MG63 (cell line): ENCODE measurements at places on chromosomes 12 and 14.

GRCh38 chr12:131120831-131121271 lies 167.1 kb downstream of the ADGRD1 start:
- no peak for DNase-seq

GRCh38 chr12:18895540-18895939 lies 157.6 kb downstream of the CAPZA3 start:
- no peak for DNase-seq

DNA sequence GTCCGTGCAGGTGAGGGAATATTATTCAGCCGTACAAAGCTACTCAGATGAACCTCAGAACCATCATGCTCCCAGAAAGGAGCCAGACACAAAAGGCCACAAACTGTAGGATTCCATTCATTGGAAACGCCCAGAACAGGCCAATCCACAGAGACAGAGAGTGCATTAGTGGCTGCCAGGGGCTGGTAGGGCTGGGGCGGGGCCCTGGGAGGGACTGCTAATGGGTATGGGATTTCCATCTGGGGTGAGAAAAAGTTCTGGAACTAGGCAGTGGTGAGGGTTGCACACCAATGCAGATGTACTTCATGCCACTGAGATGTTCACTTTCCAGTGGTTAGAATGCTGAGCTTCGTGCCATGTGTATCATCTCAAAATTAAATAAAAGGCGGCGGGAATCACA lies 101.1 kb downstream of the RFLNA start:
- no peak for DNase-seq

GRCh38 chr12:68100241-68100640 lies 59.3 kb downstream of the IFNG start:
- DNase-seq = no peak

DNA sequence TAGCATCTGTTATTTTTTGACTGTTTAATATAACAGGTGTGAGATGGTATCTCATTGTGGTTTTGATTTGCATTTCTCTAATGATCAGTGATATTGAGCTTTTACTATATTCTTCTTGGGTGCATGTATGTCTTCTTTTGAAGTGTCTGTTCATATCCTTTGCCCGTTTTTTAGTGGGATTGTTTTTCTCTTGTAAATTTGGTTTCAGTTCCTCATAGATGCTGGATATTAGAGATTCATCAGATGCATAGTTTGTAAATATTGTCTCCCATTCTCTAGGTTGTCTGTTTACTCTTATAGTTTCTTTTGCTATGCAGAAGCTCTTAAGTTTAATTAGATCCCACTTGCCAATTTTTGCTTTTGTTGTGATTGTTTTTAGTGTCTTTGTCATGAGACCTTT lies 48.9 kb upstream of the NEDD1 start:
- DNase-seq = no peak

- DNase-seq = no peak
Observed at GRCh38 chr12:40647651-40648050, 44.6 kb upstream of the CNTN1 start.

- DNase-seq = no peak
Observed at GRCh38 chr14:52596320-52596719, 43.7 kb downstream of the GPR137C start.

- DNase-seq = no peak
Observed at GRCh38 chr12:123041811-123042655, 61.6 kb downstream of the ARL6IP4 start.

DNA sequence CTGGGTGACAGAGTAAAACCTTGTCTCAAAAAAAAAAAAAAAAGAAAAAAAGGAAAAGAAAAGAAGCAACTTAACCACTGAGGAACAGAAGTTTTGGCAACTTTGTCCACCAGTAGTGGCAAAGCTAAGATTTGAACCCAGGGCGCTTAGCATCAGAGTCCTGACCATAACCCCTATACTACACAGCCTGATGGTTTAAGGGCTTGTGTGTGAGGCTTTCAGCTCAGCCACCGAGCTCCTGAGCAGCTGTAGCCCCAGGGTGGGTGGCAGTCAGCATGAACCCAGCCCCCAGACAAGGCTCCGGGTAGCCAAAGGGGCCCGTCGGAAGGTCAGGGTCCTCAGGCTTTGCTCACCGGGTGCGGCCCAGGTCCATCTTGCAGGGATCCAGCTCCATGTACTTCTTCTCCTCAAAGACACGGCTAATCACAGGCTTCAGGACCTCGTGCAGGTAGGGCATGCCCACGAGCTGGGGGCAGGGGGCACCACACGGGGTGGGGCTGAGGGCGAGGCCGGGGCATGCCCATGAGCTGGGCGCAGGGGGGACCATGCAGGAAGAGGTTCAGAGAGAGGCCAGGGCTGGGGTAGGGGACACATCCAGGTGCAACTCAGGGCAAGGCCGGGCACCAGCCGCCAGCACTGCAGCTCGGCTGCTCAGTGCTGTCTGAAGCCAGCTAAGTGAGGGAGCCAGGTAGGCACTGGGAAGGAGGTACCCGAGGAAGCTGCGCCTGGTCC lies 20.9 kb downstream of the RASAL1 start:
- DNase-seq = no peak

DNA sequence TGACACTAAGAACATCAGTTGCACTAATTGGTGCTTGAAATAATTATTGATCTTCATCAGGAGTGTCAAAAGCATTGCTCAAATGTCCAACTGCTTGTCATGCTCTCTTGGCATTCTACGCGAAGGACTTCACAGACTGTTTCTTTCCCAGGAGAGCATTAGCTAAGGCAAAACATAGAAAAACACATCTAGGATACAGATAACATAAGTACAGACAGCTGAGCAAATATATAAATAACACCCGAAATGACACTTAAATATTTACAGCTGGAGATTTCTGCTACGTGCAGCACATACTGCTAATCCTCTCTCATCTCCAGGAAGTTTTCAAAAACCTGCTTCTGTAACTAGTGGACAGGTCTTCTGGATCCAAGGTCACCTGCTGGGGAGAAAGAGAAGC lies 120.0 kb upstream of the PRMT8 start:
- DNase-seq = no peak

DNA sequence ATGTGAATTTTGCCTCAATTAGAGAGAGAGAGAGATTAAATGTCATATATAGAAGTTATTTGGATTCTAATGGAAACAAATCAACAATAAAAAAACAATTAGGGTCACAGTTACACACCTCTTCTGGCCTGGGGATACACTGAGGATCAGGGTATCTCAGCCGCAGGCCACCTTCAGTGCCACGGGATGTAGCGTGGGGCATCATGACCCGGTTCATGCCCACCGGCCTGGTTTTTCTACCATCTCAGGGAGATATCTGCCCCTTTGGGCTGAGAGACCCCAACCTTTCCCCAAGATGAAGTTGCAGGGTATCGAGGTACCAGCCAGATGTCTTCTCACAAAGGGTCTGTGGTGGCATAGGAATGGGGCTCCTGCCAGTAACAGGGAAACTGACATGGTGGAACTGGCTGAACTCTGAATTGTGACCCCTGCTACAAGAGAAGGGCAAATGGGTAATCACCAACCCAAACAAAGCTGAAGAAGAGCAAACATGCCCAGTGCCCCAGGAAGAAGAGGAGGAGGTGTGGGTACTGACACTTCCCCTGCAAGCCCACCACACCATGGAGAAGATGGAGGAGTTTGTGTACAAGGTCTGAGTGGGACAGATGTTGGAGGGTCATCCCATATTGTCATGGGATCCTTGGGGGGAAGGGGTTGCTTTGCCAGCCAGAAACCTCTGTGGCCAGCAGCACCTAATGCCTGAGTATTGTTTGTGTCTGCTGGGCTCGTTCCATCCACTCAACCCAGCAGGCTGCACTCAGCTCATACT lies 19.5 kb downstream of the SERPINA3 start:
- DNase-seq = no peak

DNA sequence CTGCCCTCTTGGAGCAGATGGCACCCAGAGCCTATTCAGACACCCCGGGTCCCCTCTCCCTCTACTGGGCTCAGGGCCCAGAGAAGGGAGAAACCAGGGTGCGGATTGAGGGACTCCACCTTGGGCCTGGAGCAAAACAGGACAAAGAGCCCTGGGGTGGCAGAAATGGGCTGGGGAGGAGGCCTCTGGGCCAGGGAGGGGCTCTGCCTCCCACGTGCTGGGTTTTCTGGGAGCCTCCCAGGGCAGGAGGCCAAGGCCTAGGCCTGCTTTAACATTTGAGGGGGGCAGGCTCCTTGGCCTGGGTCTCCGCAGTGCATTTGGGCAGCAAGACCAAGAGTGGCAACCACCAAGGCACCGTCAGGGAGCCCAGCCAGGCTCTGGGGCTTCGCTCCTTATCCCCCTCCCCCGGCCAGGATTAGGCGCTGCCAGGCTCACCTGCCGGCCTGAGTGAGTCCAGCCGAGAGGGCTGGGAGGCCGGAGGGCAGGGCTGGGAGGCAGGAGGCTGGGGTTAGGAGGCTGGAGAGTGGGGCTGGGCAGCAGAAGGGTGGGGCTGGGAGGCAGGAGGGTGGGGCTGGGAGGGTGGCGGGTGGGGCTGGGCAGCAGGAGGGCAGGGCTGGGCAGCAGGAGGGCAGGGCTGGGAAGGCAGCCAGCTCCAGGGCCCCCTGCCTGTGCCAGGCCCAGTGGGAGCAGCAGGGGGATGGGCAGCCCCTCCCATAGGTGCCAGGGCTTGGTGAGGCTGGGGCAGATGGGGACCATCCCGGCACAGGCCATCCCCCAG lies 101.8 kb upstream of the EIF5 start:
- DNase-seq = no peak

DNA sequence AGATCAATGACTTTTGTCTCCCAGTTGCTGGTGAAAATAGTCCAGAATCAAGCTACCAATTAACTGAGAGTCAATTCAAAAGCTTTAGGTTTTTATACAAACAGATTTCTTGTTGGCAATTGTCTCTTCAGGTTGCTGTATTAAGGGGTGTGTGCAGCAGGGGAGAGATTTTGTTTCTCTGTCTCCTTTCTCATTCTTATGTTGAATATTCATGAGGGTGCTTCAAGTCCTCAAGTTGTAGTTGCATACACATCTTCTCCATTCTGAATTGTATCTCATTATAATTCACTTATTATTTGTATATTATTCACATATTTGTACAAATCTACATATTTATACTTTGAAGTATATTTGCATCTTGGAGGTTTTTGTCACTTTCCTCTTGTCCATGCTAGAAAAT lies 126.7 kb upstream of the PTPRQ start:
- no peak for DNase-seq

- DNase-seq = no peak
Observed at GRCh38 chr14:24427537-24428508, 1.6 kb downstream of the CBLN3 start.

GRCh38 chr12:120688527-120689071 lies 1.6 kb downstream of the MLEC start:
- DNase-seq = peak; percentile 20

- no peak for DNase-seq
Observed at GRCh38 chr12:224330-224729, 10.4 kb upstream of the SLC6A12 start.

DNA sequence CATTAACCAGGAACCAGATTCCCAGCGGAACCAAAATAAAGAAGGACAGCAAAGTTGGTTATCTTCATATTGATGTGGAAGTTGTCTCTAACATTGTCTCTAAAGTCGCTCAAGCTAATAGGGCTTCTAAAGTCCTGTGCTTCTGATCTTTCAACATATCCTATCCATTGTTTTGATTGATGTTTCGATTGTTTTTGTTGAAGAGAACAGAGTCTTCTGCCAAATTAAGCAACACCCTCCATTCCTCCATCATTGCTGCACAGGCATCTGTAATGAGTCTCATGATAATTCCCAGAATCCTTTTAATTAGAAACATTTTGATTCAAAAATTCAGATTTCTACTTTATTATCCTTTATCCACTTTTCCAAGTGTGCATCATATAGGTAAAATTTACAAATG lies 71.6 kb upstream of the AVPR1A start:
- no peak for DNase-seq

DNA sequence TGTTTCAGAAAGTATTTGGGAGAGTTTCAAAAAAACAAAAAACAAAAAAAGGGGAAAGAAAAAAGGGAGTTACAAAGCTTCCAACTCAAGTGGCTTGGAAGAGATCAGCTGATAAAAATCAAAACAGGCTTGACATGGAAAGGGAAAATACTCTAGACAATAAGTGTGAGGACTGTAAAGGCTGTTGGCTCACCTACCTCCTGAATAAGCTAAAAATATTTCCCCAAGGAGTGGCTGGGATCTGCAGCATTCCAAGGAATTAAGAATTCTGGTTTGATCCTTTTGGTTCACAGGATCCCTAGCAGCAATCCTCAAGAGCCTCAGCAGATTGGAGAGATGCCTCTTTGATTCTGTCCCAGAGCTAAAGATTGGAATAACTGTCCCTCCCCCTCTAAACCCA lies 11.2 kb upstream of the AJUBA start:
- DNase-seq = no peak

DNA sequence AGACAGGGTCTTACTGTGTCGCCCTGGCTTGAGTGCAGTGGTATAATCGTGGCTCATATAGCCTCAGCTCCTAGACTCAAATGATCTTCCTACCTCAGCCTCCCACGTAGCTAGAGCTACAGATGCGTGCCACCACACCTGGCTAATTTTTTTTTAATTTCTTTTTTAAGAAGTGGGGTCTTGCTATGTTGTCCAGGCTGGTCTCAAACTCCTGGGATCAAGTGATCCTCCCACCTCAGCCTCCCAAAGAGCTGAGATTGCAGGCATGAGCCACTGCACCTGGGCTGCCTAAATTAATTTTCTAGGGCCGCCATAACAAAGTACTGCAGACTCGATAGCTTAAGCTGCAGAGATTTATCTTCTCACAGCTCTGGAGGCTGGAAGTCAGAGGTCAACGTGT lies 9.1 kb downstream of the LTBR start:
- no peak for DNase-seq

DNA sequence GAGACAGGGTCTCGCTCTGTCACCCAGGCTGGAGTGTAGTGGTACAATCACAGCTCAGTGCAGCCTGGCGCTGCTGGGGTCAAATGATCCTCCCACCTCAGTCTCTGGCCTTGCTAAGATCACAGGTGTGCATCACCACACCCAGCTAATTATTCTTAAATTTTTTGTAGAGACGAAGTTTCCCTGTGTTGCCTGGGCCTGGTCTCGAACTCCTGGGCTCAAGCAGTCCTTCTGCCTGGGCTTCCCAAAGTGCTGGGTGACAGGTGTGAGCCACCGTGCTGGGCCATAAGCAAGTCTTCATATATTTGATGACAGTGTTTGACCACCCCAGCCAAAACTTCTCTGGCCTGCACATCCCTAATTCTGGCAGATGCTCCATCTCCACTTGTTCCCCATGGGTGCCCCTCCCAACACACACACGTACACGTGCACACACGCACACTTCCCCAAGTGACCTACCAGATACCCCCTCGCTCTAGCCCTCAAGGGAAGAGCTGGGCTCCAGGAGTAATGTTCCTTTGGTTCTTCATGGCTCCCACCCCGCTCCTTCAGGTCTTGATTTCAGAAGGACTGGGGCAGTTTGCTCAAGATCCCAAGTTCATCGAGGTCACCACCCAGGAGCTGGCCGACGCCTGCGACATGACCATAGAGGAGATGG lies 104.3 kb upstream of the FKBP4 start:
- no peak for DNase-seq

- DNase-seq = no peak
Observed at GRCh38 chr12:68158432-68158831, 1.1 kb downstream of the IFNG start.

DNA sequence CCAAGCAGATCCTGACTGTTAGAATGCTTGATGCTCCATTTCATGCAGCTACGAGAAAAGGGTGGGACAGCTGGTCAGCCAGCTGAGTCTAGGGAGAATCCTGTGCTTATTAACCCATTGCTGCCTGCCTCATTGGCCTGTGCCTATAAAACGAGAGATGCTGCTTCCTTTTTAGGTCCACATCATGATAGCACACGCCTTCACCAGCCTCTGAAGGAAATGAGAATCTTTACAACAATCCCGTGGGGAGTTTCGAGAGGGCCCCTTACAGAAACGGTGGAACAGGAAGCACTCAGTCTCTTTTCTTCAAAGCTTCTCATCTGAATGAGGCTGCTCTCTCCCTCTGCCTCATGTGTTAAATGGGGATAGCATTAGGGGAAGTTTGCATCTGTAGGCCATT lies 147.3 kb upstream of the RFLNA start:
- no peak for DNase-seq
